Natural killer cell (primary cell): ENCODE measurements at places on chromosomes 3 and 15. TPM values are rescaled to one million over a fixed set of nuclear protein-coding genes. Genes with fewer than 3 reads are reported as not detected.

HGD gene
- total RNA-seq = 0.80 TPM

DNA sequence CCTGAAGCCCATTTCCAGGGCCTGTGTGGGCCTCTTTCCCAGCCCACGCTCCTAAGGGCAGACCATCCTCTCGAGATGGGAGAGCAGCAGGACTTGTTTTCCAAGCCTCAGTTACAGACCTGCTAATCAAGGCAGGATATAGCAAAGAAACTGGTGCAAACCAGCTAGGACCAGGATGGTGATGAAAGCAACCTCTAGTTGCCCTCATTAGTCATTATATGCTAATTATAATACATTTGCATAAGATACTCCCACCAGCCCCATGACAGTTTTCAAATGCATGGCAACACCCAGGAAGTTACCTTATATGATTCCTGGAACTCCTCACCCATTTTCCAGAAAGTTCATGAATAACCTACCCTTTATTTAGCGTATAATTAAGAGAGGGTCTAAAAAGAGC, 34.4 kb upstream of the TRH start:
- no peaks in the 10 kb centered on the region for H3K27me3 ChIP-seq
- no peaks in the 10 kb centered on the region for H3K36me3 ChIP-seq
- no peak for DNase-seq
- H3K4me3 ChIP-seq = no peak overlapping the region
- peaks cover 4% of the 10 kb centered on the region for H3K4me1 ChIP-seq

DNA sequence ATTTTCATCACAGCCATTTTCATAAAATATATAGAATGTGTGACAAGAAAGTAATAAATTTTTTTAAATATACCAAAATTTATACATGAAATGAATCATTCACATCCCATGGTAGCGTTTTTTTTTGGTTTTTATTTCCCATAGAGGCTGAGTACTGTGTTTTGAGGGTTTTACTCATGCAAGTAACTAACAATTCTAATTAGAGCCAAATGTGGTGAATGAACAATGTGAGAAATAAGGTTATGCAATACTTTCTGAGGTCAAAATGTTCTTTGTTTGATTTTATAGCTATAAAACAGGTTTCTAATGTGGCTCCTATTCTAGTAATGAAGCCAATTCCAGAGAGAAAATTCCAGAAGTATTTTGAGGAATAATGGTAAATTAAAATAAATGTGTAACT, 386.8 kb downstream of the TBC1D5 start:
- no peak overlapping the region for H3K27ac ChIP-seq
- H3K36me3 ChIP-seq = no peaks in the 10 kb centered on the region
- no peak for DNase-seq
- no peak overlapping the region for H3K4me3 ChIP-seq

DNA sequence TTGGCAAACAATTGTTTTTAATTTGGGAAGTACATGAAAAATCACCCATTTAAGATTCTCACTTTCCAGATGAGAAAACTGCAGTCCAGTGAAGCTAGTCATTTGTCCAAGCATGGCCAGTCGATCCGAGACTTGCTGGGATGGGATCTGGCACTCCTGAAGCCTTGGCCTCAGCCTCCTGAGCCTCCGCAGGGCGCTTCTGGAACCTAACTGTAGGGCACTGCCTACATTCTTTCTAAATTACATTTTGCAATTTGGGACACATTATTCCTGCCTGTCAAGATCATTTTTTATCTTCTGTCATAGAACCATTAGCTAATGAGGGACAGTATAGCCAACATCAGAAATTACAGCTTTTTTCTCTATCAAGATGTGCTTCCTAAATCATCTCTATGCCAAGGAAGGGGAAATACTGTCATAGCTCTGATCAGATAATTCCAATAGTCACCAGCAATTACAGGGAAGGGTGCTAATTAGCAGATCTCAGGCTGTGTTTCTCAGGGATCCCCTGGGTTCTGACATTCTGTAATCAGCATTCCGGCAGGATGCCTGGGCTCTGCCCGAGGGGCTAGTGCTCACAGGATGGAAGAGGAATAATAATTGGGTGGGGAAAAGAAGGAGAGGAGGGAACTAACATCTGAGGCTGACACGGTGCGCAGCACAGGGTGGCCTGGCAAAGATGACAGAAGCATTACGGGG, 28.3 kb downstream of the ANAPC13 start:
- no peak overlapping the region for H3K4me3 ChIP-seq

GRCh38 chr3:35042210-35042991, 596.9 kb upstream of the ARPP21 start:
- no peak overlapping the region for H3K27ac ChIP-seq
- no peaks in the 10 kb centered on the region for H3K4me1 ChIP-seq
- H3K4me3 ChIP-seq = no peak overlapping the region
- no peaks in the 10 kb centered on the region for H3K36me3 ChIP-seq
- H3K27me3 ChIP-seq = no peaks in the 10 kb centered on the region
- DNase-seq = no peak

GRCh38 chr15:85947936-85948335, 131.7 kb upstream of the AGBL1 start:
- no peak overlapping the region for H3K4me3 ChIP-seq
- no peak overlapping the region for H3K27ac ChIP-seq
- no peaks in the 10 kb centered on the region for H3K27me3 ChIP-seq
- no peak for DNase-seq

DNA sequence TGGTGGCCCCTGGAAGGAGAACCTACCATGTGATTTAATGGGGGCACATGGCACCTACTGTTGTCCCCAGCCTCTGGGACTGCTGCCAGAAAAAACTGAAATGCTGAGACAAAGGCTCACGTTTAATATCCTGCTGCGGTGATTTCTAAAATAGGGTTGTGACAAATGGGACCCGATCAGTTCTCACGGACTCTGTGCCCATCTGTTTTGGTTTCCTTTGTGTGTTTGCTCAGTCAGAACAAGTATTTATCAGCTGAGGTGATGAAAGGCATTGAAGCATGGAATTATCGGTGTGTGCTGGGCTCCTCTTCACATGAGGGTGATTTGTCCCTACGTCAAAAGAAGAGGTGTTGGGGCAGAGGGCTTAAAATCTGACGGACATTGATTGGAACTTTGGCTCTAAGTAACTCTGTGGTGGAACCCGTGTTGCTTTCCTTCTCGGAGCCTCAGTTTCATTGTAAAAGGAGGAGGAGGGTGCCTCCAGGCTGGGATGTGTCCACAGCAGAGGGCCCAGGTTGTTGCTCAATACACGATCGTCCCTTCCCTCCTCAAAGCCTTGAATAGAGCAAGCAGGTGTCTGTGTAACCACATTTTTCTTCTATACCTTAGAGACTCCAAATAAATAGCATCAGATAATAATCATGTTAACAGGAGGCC, 283.3 kb upstream of the RGMA start:
- no peaks in the 10 kb centered on the region for H3K4me1 ChIP-seq
- DNase-seq = no peak
- no peaks in the 10 kb centered on the region for H3K36me3 ChIP-seq
- H3K27ac ChIP-seq = no peak overlapping the region
